ENCODE measurements at places on chromosomes 7 and 10.

GRCh38 chr10:75291805-75292204 is 56.0 kb upstream of the COMTD1 start:
- no peak for DNase-seq

DNA sequence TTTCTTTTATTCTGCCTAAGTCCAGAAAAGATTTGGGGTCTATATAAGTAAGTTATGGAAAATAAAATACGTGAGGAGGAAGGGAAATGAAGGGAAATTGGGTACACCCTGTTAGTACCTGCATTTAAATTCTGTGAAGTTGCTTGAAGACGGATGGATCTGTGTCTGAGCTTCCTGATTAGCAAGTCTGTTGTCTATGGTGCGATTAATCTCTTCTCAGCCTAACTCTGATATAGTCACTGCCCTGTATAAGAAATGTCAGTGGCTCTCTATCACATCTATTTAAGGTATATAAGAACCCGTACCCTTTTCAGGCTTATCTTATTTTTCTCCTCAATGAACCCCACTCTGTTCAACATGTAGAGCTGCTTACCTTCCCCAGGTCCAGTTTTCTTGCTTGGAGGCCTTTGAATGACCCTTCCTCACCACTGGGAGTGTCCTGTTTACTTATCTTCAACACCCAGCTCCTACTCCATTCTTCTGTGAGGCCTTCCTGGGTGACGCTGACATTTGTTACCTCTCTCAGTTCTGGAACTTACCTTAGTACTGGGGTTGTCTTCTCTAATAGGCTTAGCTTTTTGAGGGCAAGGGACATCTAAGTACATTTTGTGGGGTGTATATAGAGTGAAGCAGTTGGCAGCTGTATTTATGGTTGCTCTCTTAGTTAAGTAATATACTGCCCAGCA is 149.6 kb upstream of the PRPS1L1 start:
- no peak for DNase-seq

- DNase-seq = no peak
These were observed 5.2 kb downstream of the PAX2 start for GRCh38 chr10:100750291-100751210.

GRCh38 chr7:151744656-151745638 is 132.0 kb downstream of the PRKAG2 start:
- no peak for DNase-seq

DNA sequence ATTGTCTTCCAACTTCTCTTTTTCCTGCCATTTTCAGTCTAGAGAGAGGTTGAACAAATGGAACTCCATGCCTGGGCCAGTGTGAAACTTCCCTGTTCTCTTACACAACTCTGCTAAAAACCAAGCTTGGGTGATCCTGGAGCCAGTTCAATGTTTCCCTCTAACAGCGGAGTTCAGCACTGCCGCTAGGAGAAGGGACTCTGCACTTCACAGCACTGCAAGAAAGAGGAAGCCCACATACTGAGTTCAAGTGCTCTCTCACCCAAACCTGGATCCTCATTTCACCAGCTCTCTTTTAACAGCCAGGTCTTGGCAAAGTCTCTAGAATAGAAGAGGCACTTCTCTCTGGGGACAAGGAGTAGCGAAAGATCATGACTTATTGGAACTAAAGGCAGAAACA is 18.8 kb downstream of the FOXI2 start:
- DNase-seq = no peak

- no peak for DNase-seq
These were observed 21.4 kb downstream of the CREB5 start for GRCh38 chr7:28433699-28434219.

DNA sequence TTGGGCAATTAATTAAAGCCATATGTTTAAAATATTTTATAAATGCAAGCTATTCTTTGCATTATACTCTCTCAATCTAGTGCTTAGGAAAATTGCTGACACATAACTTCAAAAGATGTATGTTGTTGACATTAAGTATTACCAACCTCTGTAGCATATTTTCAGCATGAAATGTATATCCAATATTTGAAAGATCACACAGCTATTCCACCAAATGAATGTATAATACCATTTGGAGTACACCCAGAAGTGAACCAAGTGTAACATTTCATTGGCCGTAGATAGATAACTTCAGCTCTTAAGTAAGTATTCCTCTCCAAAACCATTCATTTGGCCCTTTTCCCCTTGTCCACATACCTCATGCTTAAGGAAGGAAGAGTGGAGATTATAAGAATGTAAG is 104.6 kb downstream of the HECTD2 start:
- no peak for DNase-seq

Data from NCI-H1694 (cell line).